ENCODE measurements at places on chromosomes 16 and 17.

DNA sequence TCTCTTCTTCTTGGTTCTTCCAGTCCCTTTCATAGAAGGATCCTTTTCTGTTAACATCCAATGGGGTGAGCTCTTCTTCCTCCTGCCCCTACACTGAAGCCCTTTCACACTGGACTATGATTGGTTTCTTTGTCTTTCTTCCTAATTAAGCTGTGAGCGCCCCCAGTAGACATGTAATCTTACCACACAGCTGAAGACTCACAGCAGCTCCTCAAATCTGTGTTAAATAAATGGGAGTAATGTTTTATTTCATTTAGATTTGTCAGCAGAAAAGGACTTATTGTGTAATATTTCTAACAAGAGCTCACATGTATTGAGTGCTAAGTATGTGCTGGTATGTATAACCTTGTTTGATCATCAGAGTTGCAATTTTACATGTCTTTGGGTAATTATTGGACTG is 55.7 kb downstream of the TOX3 start:
- DNase-seq = no peak

DNA sequence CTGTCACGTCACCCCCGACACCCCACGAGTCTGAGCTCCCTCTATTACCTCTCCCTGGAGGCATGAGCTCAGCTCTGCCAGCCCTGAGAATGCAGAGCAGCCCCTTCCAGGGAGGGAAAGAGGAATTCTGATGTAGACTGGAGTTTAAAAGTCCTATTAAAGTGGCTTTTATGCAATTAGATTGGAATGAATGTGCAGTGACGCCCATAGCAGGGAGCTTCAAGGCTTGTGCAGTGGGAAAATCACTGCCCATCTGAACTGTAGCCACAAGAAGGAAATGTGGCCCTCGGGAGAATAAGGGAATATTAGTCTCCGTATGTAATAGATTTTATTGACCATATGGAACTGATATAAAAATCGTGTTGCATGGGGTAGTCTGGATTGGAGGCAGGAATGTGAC is 66.9 kb downstream of the ZNF423 start:
- peak; percentile 69 for DNase-seq

DNA sequence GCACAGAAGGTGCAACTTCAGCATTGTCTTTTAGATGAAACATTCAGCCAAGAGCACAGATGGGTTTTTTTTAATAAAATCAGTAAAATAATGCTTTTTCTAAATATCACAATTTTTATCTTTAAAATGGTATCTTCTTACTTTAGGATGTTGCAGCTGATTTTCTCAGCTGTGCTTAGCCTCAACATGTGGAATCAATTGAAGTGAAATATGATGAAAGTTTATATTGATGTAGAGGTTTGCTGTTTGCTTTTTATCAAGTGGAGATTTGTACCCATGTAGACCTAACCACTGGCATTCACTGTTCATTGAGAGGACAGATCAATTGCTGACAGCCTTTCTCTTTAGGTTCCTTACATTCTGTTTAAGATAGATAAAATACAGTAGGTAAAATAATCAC is 107.8 kb downstream of the CYB561 start:
- peak; percentile 10 for DNase-seq

DNA sequence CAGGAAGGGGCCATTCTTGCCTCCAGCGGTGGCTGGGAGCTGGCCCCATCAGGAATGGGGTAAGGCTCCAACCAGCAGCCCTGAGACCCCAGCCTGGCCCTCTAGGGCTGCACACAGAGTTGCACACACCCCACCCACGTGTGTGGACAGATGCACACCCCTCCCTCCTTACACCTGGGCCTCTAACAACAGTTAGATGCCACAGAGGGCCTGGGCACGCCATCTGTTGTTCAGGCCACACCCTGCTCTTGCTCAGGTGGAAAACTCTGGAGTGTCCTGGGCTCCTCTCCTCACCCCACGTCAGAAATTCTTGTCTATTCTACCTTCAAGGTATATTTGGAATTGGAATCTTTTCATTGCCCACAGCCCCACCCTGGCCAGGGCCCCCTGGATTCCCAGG is 13.3 kb upstream of the RAI1 start:
- DNase-seq = no peak

GRCh38 chr17:47281216-47281615 is 27.6 kb downstream of the ITGB3 start:
- no peak for DNase-seq

DNA sequence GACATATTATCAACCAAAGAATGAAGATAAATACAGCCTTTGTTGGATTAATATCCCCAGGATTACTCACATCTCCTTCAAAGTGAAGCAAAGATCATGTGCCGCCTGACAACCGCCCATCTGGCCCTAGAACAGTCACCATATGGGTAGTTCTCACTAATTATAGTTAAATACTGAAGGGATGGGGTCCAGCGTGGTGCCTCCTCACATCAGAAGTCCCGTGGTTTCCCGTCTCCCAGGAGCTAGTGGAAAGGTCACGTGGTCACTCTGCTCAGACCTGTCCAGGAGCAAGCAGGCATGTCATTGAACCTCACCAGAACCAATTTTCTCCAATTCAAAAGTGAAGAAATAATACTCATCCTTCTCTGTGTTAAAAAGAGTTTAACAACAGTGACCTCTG is 434.5 kb downstream of the SHISA9 start:
- no peak for DNase-seq

- DNase-seq = no peak
Measured at GRCh38 chr17:61458421-61459141, 6.4 kb downstream of the TBX4 start.

DNA sequence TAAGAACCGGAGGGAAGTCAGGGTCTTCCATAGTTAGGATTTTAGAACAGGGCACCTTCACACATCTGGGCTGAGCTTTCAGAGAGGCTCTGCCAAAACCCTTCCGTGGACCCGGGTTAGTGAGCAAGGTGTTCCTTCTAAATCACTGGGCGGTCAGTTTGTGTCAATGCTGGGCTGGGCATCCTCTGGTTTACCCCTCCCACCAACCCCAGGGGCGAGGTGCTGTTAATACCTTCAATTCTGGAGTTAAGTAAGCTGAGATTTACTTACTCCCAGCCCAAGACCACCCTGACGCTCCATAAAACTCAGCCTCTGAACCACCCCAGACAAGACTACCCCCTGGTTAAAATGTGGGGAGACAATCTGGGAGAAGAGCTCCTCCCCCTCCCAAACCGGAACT is 1.0 kb downstream of the TMEM92 start:
- no peak for DNase-seq

GRCh38 chr16:63337264-63337663 is 1301.0 kb upstream of the CDH8 start:
- no peak for DNase-seq

- DNase-seq = no peak
Measured at GRCh38 chr16:67565470-67566100, 3.3 kb downstream of the CTCF start.

GRCh38 chr17:39660397-39661385 is 4.5 kb upstream of the TCAP start:
- DNase-seq = no peak

DNA sequence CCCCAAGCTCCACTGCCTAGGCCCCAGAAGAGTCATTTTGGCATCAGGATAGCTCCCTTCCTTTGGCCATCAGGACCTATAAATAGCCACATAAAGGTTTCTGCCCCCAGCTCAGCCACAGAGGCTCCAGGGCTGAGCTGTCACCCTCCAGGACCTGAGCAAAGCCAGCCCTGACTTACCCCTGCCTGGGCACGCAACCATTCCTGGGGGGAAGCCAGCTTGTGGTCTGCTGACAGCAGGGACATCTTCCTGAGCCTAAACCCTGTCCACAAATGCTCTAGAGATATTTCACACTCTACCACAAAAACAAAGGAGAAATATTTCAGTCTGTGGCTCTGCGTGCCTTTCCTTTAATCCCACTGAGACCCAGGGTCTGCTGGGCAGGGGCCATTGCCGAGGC is 123.7 kb upstream of the CCL2 start:
- DNase-seq = no peak

DNA sequence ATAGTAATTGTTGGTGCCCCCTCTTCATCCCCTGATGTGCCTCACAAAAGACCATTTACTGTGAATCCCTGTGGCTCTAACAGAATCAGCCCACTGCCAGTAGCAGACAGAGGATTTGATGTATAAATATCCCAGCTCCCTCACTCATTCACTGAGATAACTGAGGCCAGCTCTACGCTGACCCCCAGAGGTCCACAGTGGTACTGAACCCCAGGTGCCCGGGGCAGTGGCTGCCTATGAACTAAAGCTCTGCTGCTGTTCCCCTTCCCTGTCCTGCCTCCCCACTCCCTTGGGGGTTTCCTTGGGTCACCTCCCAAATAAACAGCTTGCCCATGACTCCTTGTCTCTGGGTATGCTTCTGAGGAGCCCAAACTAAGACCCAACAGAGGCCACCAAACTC is 295.8 kb downstream of the FOXL1 start:
- no peak for DNase-seq

Data from fibroblast of skin of right biceps (primary cell).